ENCODE measurements at places on chromosomes 16 and 17. TPM values are rescaled to one million over a fixed set of nuclear protein-coding genes. Genes with fewer than 3 reads are reported as not detected.
A peak's percentile ranks its signal among the peaks of the same experiment; 100 is the strongest.

DNA sequence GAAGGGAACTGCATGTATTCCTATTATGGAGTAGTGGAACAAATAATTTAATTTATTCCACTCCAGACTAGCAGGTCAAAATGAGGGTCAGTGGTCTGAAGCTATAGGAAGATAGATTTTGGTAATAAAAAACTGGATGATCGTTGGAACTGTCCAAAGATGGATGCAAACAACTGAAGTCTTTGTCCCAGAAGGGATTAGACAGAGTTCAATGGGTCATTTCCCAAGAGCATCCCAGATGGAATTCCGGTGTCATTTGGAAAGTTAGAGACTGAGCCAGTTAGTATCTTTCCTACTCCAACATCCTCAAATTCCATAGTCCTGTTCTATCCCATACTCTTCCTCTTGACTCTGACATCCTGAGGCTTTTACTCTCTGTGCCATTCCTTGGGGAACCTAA lies 22.8 kb upstream of the TOX3 start:
- no peak for DNase-seq

GRCh38 chr17:48605409-48605919 lies 678 bp upstream of the HOXB6 start:
- no peak for DNase-seq

The FOXL1 gene
- 0.34 TPM for total RNA-seq

DNA sequence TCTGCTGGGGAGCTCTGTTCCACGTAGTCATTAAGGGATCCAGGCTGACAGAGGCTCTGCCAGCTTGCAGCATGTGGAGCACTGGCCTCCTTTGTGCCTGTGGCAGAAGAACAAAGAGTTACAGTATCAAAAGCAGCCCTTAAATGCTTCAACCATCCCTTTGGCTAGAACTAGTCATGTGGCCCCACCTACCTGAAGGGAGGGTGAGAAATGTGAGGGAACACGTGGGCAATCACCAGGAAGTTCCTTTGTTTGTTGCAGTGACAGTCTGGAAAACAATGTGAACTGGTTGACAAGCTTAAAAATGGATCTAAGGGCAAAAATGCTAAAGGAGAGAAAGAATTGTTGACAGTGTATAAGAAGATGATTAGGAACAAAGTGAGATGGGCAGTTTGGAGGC lies 290.4 kb upstream of the HSBP1 start:
- no peak for DNase-seq

- peak; percentile 54 for DNase-seq
Measured at GRCh38 chr16:31201582-31202413, 762 bp downstream of the PYCARD start.

DNA sequence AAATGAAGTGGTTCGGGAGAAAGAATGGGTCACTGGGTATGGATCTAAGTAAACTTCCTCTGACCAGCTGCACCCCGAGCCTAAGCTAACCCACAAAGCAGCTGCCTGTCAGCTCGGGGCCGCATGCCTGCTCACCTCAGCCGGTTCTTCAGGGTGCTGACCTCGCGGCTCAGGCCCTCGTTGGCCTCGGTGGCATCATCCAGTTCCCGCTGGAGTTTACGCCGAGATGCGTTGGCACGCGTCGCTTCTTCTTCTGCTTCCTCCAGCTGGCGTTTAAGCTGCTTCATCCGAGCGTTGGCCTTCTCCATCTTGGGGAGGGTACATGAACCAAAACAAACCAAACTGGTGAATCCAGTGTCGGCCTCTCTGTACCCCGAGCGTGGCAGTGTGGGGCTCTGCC lies 41.1 kb downstream of the NDEL1 start:
- no peak for DNase-seq

DNA sequence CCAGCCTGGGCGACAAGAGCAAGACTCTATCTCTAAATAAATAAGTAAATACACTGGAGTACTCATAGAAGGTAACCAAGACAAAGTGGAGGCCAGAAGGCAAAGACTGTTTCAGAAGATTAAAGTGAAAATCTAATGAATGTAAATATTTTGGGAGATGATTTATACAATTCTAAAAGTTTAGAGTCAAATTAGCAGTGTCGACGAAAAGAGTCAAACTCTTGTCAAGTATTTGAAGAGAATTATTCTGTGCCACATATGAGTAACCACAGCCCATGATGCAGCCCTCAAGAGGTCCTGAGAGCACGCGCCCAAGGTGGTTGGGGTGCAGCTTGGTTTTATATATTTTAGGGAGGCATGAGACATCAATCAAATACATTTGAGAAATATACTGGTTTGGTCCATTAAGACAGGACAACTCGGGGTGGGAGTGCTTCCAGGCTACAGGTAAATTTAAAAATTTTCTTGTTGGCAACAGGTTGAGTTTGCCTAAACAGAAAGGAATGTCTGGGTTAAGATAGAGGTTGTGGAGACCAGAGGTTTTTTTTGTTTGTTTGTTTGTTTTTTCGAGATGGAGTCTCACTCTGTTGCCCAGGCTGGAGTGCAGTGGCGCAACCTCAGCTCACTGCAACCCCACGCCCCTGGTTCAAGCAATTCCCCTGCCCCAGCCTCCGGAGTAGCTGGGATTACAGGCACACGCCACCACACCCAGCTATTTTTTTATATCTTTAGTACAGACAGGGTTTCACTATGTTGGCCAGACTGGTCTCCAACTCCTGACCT lies 3.5 kb downstream of the CFDP1 start:
- no peak for DNase-seq

DNA sequence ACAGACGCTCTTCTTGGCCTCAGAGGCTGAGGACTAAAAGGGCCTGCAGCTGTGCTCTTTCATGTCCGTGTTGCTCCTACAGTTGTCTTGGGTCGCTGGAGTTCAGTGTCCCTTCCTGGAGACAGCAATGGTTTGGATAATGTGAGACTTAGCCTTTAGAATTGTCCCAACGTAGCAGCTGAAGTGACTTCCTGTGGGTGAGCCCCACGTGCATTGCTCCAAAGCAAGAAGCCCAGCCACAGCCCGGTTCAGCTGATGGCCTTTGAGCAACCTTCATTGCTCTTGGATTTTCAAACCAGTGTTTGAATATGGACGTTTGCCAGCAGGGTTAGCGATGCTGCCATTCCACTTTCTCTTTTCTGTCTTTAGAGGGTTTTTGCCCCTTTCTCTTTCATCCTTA lies 19.7 kb downstream of the TMEM11 start:
- no peak for DNase-seq

The KRTAP4-1 gene
- total RNA-seq = not detected

- peak; percentile 73 for DNase-seq
Measured at GRCh38 chr17:3667366-3668278, 756 bp downstream of the TAX1BP3 start.

DNA sequence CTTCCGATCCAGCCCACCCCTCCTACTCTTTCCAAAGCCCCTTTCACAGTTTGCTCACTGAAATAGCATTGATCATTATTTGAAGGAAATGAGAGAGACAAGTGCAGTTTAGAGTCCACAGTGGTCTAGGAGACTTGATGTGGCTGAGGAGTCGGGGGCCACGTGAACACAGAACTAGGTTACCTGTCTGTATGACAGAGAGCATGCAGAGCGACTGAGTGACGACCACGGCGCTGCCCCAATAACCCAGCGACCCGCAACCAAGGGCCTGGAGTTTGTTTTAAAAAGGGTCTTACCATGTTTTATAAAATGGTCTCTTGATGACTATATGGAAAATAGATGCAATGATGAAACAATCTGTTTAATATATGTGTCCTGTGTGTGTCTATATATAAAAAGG lies 39.5 kb downstream of the NDEL1 start:
- DNase-seq = no peak

The CALB2 gene
- 1.6 TPM for total RNA-seq

DNA sequence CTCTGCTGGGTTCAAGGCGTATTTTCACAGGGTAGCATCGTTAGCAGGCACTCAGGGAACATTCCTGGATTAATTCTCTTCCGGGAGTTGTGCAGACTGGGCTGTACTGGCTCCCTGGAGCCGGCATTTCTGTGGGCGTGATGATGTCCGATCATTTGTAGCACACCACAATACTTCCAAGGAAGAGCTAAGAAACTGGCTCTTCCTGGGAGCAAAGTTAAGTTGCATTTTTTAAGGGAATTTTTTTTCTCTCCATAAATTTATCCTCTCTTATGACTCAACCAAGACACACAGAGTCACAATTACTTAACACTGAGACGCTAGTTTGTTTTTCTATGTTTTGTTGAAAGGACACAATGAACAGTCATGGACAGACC lies 211.6 kb upstream of the FOXF1 start:
- no peak for DNase-seq

Data from WTC11 (cell line).